RCC 7860 (cell line): ENCODE measurements at places on chromosomes 6 and 20.

- DNase-seq: no peak
Observed at GRCh38 chr20:50107796-50108331, 5.1 kb downstream of the UBE2V1 start.

DNA sequence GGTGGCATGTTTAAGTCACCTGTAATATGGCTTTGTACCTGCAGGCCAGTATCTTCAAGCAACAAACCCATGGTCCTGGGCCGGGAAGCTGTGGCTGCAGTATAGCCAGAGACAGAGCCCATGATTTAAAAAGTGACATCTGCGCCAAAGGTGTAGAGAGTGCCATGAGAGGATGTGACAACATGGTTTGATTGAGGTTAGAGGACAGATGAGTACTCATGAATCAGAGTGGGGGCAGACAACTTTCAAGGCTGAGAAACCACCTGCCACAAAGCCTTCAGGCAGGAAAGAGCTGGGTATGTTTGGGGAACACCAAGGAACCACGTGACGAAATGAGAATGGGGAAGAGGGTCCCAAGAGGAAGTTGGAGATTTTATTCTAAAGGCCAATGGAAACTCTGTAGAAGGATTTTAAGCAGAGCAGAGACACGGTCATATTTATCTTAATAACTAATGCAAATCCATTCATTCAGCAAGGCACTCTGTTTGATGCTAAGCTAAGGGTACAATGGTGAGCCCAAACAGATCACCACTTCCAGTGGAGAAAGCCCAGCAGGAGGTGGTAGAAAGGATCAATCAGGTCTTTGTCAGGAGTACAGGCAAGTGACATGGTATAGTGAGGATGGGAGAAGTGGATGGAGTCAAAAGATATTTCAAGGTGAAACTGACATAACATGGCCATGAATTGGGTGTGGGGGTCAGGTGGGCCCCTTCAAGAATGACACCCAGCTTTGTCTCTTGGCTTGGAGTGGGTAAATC is 3.4 kb upstream of the MICAL1 start:
- DNase-seq: peak; percentile 31

DNA sequence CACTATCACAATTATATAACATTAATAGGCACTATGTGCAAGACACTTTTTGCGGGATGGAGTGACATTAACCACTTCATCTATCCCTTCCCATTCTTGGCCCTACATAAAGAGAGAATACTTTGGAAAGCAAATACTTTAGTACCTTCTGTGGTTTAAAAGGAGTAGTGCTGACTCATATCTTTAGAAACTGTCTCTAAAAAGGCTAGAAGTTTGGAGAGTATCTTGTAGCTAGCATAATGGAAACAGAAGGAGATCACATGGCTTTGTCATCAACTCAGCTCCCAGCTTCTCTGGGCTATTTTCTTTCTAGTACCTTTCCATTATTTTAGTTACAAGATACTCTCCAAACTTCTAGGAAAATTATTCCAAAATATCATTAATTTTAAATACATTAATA is 157.5 kb downstream of the ADGRG6 start:
- no peak for DNase-seq

DNA sequence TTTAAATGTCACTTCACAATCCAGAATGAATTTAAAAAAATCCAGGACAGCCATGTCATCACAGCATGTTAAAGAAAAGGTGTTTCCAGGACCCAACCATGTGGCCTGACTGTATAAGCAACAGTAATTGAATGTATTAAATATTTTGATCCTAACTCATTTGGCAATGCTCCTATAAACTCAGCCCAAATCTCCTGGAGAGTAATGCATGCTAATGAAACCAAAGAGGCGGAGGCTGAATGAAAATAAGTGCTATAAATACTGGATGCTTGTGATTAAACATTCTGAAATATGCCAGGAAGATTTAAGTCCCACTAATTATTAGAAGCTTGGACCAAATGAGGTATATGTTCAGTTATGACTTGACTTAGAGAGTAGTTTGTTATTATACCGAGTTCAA is 486.8 kb downstream of the FRK start:
- no peak for DNase-seq

GRCh38 chr6:134908906-134909516 is 40.9 kb downstream of the ALDH8A1 start:
- peak; percentile 99 for DNase-seq

DNA sequence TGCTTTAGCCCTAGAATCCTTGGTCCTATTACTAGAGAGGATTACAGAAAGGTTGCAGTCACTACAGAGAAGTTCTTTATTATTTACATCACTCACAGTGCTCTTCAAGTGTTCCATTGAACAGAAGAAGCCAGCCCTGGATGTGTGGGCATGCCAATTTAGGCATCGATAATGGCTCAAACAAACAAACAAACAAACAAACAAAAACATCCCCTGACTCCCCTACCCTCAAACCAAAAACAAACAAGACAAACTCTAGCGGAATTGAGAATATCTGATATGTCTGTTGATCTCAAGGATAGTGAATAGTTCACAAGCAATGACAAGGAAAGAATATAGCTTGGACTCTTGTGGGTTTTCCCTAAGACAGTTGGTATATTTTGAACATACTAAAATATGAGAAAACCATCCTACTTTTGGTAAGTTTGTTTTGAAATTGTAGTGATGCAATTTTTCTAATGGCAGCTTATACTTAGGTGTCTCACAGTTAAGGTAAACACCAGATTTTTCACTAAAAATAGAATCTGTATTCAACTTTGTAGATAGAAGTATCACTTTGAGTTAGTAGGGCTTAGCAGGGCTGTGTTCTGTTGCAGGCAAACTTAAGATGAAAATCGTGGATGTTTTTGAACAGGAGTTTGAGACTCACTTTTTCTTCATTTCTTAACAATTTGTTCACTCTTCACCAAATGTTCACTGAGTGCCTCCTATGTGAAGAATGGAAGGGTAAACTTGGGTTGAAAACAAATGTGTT is 92.8 kb upstream of the FAM184A start:
- DNase-seq: no peak

DNA sequence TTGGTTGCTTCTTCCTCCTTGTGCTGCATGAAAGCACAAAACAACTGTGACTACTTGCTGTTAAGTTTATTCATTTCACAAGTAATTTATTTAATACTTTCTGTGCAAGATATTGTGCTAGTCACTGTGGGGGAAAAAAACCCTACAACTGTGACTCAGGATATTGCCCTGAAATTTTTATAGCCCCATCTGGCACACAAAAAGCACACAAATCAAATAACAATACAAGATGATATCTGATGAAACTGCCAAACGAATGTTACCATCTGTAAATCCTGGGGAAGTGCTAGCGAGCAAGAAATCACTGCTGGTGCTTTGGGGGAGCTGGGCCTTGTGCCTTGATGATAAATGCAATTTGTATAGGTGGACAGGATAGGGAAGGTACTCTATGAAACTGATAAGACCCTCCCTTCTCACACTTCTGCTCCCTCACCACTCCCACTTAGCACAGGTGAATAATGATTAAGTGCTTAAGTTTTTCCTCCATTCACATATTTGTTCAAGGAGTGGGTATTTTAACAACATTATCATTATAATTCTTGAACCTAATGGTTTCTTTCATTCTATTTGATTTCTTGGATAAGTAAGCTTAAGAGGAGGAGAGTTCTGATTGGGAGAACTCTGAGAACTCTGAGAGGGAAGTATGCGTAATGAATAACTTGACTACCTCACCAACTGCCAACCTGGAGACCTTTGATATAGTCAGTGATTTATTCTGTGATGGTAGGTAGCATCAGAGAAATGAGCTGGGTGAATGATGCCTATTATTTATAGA is 115.3 kb downstream of the RTN4IP1 start:
- peak; percentile 54 for DNase-seq

- DNase-seq: no peak
Observed at GRCh38 chr20:48364688-48365421, 462.9 kb downstream of the PREX1 start.

DNA sequence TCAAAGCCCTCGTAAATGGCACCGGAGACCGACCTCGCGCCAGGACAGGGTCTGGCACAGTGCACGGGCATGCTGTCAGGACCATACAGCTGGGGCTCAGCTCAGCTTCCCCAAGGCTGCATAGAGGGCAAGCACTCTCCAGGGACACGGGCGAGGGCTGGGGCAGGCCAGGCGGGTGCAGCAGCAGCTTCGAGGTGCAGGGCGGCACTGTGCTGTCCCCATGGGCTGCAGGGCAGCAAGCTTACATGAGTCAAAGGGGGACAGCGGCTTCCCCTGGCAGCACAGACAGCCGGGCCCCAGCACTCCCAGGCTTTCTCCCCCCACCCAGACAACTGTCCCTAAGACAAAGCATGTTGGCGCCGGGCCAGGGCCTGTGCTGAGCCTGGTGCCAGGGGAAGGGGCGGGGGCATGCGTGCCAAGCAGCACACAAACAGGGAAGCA is 25.7 kb downstream of the PSMG4 start:
- no peak for DNase-seq

GRCh38 chr6:149127212-149127611 is 190.3 kb upstream of the TAB2 start:
- DNase-seq: no peak

DNA sequence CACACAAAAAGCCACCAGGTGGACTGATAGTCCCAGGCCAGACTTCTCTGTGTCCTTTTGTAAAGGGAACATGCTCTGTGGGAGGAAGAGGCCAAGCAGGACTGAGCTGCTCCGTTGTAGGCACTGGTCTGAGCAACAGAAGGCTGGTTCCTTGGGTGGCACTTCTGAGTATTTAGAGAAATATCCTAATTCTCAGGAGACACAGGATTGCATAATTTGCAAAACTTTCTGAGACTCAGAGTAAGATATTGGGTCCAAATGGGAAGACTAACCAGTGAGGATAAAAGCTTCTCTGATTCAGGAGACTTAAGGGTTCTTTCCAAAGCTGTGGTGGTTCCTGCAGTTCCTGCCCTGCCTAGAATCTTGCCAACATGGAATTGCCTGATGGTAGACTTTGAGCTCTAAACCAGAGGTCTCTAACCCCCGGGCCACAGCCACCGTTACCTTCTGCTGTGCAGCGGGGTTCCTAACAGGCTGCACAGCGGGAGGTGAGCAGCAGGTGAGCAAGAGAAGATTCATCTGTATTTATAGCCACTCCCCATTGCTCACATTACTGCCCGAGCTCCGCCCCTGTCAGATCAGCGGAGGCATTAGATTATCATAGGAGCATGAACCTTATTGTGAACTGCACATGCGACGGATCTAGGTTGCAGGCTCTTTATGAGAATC is 107.0 kb downstream of the OLIG3 start:
- DNase-seq: no peak

- DNase-seq: peak; percentile 85
Observed at GRCh38 chr6:21987501-21987957, 309.3 kb downstream of the PRL start.

DNA sequence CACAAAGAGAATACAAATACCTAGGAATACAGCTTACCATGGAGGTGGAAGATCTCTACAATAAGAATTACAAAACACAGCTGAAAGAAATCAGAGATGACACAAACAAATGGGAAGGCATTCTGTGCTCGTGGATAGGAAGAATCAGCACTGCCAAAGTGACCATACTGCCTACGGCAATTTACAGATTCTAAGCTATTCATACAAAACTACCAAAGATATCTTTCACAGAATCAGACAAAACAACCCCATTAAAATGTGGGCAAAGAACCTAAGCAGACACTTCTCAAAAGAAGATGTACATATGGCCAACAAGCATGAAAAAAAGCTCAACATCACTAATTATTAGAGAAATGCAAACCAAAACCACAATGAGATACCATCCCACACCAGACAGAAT is 133.2 kb upstream of the SSTR4 start:
- DNase-seq: no peak
